ENCODE measurements at places on chromosomes 16 and 17.

GRCh38 chr16:84161037-84161436 is 15.9 kb downstream of the DNAAF1 start:
- no peaks in the 10 kb centered on the region for H3K36me3 ChIP-seq
- no peak overlapping the region for H3K4me3 ChIP-seq
- peaks cover 34% of the 10 kb centered on the region for H3K27me3 ChIP-seq
- H3K4me1 ChIP-seq: no peaks in the 10 kb centered on the region
- no peak overlapping the region for H3K27ac ChIP-seq

- DNase-seq: peak; percentile 74
- peaks cover 5% of the 10 kb centered on the region for H3K4me1 ChIP-seq
- H3K36me3 ChIP-seq: peaks cover 2% of the 10 kb centered on the region
- no peak overlapping the region for H3K27ac ChIP-seq
These were observed 20.7 kb downstream of the LGALS9 start for GRCh38 chr17:27651411-27652345.

DNA sequence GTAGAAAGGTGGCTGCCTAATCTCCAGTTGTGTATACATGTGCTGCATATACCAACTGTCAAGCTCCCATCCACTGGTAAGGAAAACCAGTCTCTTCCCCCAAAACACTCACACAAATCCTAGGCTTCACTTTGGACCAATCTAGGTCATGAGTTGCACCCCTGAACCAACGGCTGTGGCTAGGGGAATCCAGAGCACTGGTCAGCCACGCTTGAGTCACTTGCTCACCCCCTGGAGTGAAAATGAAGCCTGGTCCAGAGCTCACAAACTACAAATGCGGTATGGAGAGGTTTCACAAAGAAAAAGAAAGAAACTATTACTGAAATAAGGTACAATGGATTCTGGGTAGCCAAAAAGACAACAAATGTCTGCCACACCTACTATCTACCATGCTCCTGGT is 66.1 kb upstream of the NLK start:
- no peak overlapping the region for H3K4me3 ChIP-seq
- H3K27me3 ChIP-seq: peaks cover 13% of the 10 kb centered on the region
- no peaks in the 10 kb centered on the region for H3K36me3 ChIP-seq
- DNase-seq: no peak
- H3K4me1 ChIP-seq: no peaks in the 10 kb centered on the region

DNA sequence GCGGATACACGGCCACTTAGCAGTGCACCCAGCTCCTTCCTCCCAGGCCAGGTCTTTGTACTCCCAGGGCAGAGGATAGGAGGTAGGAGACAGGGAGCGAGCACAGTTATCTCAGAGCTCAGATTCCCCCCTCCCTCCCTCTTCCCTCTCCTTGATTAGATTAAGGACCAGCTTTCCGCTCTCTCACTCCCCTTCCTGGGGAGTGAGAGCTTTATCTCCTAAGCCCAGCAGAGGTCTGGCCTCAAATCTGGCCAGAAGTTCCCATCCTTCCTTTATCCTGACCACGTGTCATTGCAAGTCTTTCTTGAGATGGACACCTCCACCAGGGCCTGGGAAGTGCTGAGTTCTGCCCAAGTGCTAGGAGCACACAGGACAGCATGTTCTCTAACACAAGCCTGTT is 5.1 kb downstream of the ARL4D start:
- DNase-seq: no peak
- H3K4me3 ChIP-seq: no peak overlapping the region
- H3K27ac ChIP-seq: no peak overlapping the region
- no peaks in the 10 kb centered on the region for H3K27me3 ChIP-seq
- H3K36me3 ChIP-seq: no peaks in the 10 kb centered on the region

GRCh38 chr16:63774302-63774701 is 1347.6 kb downstream of the CDH11 start:
- peaks cover 3% of the 10 kb centered on the region for H3K36me3 ChIP-seq

DNA sequence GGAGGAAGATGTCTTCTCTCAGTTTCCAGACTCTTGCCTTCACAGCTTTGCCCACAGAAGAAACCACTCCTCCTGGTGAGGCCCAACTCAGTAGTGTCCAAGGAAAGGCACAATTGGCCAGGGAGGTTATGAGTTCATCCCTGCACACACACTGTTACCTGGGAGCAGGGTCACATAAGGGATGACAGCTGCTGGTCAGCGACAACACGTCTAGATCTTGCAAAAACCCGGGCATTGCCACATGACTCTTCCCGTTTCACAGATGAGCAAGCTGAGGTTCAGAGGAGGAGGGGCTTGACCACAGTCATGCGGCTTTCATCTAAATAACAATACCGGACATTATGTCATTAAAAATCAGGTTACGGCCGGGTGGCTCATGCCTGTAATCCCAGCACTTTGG is 186.0 kb downstream of the COPRS start:
- H3K4me1 ChIP-seq: peaks cover 6% of the 10 kb centered on the region
- no peaks in the 10 kb centered on the region for H3K36me3 ChIP-seq
- no peak for DNase-seq

DNA sequence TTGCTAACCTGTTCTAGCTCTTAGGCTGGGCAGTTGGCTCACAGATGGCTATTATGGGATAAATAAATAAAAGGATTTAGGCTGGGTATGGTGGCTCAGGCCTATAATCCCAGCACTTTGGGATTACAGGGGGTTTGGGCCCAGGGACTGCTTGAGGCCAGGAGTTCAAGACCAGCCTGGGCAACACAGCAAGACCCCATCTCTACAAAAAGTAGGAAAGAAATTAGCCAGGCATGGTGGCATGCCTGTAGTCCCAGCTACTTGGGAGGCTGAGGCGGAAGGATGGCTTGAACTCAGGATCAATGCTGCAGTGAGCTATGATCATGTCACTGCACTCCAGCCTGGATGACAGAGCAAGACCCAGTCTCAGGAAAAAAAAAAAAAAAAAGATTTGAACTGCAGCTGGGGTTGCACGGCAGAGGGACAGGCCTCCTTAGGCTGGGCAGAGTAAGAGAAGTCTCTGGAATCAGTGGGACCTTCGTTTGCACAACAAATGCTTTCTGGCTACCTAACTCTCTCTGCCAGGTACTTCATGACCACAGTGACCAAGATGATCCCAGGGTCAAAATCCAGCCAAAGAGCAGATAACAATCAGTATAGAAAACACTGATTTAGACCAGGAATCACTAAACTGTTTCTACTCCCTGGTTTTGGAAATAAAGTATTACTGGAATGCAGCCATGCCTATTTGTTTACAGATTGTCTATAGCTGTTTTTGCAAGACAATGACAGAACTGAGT is 6.8 kb downstream of the RUSF1 start:
- no peak for DNase-seq
- H3K4me3 ChIP-seq: no peak overlapping the region

DNA sequence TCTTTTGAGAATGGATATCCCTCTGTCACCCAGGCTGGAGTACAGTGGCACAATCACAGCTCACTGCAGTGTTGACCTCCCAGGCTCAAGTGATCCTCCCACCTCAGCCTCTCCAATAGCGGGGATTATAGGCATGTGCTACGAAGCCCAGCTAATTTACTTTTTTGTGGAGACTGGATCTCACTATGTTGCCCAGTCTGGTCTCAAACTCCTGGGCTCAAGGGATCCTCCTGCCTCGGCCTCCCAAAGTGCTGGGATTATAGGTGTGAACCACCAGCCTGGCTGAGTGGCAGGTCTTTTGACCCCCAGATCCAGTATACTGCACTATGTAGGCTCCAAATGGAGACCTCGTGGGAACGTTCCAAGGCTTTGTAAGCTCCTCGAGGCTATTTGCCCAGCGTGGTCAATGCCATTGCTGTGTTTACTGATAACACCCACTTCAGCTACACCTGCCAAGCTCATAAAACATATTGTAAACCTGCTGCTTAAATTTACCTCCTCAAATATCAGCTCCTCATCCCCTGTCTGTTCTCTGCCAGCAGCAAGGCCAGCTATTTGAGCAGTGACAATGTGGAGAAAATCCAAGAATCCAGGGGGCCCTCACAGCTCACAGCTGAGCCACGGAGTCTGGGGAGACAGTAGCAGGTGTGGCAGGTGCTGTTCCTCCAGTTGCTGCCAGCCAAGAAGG is 16.2 kb upstream of the KIFC3 start:
- H3K27me3 ChIP-seq: no peaks in the 10 kb centered on the region
- no peak overlapping the region for H3K27ac ChIP-seq
- H3K4me3 ChIP-seq: no peak overlapping the region
- H3K36me3 ChIP-seq: no peaks in the 10 kb centered on the region
- no peak for DNase-seq
- H3K4me1 ChIP-seq: peaks cover 14% of the 10 kb centered on the region

DNA sequence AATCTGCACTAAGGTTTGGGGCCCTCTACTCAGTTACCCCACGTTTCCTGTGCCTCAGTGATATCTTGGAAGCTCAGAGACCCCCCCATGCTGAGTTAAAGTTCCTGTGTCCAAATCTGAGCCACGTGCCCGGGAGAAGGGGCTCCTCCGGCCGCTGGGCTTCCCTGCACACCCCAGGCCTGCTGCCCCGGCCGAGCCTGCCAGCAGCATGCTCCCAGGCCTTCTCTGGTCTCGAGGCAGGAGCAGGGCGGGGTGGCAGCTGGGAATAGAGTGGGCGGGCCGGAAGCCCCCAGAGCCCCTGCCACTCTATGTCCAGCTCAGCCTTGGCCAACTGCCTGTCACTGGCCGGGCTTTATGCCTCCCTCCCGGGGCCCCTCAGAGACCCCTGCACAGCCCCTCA is 5.6 kb upstream of the VASN start:
- H3K36me3 ChIP-seq: peaks cover 2% of the 10 kb centered on the region
- DNase-seq: no peak
- no peaks in the 10 kb centered on the region for H3K4me1 ChIP-seq
- H3K27me3 ChIP-seq: no peaks in the 10 kb centered on the region
- H3K27ac ChIP-seq: no peak overlapping the region

Measured in activated naive CD8-positive, alpha-beta T cell treated with anti-CD3 and anti-CD28 coated beads, Interleukin-2, amount 50 U/mL, for 24 hours (primary cell).